ENCODE measurements at places on chromosomes 11 and 22.

DNA sequence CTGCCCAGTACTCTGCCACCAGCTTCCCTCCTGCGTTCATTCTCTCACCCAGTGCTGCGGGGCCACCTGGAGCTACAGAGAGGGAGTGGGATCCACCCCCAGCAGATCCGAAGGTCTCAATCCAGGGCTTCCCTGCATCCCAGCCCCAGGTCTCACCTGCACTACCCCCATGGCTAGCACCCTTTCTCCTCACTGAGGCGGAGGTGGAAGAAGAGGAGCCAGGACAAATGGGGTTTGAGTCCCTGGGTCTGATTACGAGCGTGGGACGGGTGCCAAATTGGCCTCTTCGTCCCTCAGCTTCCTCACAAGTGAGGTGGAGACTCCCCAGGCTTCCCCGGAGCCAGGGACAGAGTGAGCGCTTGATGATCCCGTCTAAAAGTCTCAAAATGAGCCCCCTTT, 64.2 kb downstream of the NFAM1 start:
- DNase-seq, result no peak

- DNase-seq, result no peak
Measured at GRCh38 chr22:46026899-46027210, 49.9 kb upstream of the WNT7B start.

- DNase-seq, result no peak
Measured at GRCh38 chr11:98549571-98549970, 471.2 kb upstream of the CNTN5 start.

- DNase-seq, result no peak
Measured at GRCh38 chr11:121696177-121696871, 243.6 kb upstream of the SORL1-AS1 start.

DNA sequence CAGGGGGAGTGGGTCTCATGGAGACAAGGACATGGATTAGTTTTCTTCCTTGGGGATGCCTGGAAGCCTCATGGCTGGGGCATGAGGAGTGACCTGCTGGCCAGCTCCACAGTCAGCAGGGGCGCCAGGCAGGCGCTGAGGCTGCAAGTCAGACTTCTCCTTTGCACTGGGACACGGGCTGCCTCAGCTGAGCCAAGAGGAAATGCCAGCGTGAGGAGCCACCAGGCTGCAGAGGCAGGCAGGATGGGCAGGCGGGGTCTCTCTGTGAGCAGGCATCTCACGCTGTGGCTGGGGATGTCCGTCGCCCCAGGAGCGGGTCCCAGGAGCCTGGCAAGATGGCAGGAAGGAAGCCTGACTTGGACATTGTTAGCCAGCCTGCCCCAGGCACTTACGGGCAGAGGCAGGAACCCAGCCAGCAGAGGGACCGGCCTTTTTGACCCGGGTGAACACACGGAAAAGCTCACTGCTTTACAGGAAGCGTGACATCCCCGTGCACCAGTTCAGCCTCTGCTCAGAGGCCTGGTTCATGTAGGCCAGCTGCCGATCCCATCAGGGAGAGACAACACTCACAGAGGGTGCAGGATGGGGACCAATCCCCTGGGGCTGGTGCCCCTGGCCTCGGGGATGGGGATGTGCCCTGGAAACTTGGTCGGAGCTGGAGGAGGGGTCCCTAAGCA, 10.2 kb downstream of the GNB1L start:
- DNase-seq, result no peak

DNA sequence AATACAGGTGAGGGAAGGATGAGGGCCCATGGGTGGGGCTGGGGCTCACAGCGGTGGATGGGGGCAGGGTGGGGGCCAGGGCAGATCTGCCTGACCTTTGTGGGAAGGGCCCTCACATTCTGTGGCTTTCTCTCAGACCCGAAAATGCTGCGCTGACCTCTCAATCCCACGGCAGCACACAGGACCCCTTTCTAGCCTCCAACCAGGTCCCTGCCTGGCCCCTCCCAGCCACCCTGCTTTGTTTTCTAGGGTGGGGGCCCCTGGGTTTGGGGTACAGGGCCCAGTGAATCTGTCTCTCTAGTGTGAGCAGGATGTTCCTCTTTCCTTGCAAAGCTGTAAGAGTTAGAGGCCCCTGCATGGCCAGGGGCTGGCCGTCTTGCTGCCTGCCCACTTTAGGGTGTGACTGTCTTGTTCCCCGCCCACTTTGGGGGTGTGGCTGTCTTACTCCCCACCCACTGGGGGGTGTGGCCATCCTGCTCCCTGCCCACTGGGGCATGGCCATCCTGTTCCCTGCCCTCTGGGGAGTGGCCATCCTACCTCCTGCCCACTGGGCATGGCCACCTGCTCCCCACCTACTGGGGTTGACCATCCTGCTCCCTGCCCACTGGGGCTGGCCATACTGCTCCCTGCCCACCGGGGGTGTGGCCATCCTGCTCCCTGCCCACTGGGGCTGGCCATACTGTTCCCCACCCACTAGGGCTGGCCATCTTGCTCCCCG, 11.5 kb downstream of the PARVG start:
- DNase-seq, result no peak

GRCh38 chr11:123448823-123449222, 18.8 kb downstream of the GRAMD1B start:
- DNase-seq, result peak; percentile 26

DNA sequence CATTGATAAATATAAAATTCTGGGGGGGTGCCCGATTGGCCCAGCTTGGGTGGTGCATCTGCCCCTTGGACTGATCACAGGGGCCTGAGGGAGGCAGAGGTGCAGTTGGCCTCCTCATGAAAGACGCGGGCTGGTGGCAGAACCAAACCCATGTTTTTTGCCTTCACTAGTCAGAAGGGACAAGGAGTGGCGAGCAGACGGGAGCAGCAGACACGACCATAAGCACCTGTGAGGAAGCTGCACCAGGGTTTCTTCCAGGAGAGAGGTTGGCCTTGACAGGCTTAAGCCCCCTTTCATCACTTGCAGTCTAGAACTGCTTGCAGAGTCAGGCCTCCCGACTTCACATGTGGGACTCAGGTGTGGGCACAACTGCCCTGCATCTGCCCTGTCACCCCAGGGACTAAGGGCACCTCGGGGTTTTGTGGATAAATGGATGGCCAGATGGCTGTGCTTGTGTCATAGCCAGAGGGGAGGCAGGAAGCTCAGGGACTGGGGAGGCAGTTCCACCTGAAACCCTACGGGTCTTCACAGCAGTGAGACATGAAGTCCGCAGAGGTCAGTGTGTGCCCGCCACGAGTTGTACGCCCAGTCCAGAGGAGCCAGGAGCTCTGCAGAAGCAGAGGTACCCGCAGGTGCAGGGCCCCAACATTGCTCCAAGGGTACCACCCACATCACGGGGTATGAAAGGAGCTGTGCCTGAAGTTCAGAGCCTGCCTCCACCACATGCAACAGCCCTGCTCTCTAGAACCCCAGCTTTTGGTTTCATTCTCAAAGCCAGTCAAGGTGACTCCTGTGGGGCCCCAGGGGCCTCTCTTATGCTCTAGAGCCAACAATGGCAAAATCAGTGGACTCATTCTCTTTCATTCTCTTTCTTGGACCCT, 18.2 kb upstream of the SYT13 start:
- no peak for DNase-seq

GRCh38 chr22:44211946-44212930, 31.5 kb downstream of the PARVG start:
- DNase-seq, result no peak

DNA sequence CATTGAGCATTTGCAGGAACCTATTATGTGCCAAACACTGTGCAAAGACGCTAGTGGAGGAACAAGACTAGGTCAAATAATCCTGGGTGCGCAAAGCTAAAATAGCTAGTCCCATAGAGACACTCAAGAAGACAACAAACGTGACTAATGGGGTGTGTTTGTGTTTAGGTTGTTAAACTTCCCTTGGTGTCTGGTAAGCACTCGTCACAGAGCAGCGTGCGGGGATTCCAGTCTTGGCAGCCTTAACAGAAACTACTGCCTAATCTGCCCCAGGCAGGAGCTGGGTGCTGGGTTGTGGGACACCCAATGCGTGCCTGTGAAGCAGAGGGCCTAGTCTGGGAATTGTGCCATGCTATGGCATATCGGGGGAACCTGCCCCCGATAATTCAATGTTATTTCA, 10.8 kb upstream of the CALCB start:
- no peak for DNase-seq

DNA sequence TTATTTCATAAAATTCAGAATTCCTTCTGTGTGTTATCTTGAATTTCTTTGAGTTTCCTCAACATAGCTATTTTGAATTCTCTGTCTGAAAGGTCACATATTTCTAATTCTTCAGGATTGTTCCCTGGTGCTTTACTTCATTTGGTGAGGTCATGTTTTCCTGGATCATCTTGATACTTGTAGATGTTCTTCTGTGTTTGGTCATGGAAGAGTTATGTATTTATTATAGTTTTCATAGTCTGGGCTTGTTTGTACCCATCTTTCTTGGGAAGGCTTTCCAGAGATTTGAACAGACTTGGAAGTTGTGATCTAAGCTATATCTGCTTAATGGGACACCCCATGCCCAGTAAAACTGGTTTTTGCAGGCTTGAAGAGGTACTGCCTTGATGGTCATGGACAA, 149.6 kb downstream of the METTL15 start:
- DNase-seq, result no peak

DNA sequence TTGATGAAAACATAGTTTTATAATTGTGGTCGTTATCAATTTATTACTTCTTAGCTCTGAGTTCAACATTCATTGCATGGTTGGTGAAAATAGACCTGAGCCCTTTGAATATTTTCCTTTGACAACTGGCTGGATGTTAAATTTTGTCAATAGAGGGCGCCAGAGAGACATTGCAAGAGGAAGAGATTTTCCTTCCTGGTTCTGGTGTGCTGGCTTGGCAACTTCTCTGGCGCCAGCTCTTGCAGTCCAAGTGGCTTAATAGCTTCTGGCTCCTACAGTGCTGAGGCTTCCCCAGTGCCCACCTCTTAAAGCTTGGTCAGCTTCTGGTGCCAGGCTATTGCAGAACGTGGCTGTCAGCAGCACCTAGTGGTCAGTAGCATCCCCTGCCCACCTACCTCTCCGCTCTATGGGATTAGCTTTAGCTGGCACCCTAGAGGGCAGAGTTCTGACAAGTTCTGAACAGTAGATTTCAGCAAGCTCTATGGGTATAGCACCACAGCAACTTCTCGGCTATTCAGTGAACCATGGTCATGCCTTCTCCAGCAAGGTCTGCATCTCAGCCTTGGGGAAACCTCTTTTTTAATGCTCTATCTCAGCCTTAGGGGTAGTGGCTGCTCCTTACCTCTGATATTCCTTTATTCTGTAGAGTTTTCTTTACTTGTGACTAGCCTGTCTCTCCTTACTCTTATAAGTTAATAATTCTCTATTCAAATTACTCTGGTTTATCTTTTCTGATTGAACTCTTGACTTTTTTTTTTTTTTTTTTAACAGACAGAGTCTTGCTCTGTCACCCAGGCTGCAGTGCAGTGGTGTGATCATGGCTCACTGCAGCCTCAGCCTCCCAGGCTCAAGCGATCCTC, 59.4 kb downstream of the ACER3 start:
- DNase-seq, result peak; percentile 95

DNA sequence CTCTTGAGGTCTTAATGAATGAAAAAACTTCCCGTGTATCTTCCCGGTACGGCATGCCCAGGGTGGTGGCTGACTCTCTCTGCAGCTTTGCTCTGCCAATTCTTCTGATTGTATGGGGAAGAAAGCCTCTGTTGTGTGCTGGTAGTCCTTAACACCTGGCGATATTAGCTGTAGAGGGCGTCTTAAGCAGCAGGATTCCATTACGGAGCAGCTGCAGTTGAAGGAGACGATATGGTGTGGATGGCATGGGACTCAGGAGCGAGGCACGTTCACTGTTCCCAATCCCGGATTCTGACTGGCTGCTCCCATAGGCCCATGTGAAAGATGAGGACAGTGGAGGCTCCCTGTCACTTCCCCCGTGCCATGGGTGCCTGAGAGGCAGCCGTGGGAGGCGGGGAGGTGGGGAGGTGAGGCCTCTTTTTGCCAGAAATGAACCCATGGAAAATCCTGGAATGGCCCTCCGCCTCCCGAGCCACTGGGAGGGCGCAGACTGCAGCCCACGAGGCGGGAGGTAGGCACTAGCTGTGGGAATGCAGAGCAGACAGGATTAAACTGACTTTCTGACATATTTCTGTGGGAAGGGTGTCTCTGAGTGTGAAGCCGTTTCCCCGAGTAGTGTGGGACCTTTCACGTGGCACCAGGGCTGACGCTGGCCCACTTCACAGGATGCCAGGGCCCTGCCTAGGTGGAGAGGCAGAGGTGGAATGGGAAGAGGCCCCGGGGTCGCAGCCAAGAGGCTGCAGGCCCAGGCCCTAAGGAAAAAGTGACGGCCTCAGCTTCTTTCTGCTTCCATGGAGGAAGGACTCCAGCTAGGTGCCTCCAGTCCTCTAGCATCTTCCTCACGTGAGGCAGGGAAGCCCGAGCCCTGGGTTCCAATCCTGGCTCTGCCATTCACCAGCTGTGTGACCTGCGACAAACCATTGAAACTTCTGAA, 121.4 kb upstream of the CD82 start:
- no peak for DNase-seq

GRCh38 chr11:100719362-100719761, 32.3 kb downstream of the ARHGAP42 start:
- DNase-seq, result no peak

DNA sequence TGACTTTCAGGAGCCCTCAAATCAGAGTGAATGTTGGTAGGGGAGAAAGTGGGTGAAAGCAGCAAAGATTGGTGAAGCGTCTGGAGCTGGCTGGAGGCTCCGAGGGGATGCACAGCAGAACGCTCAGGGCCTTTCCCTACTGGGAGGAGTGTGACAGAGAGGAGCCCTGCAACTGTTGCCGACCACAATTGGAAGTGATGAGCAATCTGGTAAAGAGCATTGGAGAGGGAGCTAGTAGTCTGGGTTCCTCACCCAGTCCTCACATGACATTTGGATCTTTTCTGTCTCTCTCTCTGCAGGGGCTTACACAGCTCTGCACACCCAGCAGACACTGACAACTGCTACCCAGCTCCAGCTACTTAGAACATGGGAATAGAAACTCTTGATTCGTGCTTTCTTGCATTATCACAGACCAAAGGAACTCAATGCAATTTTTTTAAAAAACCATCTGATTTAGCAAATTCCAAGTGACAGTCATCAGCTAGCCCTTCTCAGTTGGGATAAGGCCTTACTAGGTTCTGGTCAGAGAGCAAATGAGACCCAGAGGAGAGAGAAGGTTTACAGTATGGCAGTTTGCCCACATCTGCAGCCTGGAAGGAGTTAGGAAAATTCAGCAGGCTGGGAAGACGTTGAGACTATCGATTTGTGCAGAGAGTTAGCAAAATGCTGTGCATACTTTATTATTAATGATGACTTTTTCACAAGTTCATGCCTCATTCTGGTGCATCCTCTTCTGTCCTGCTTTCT, 278.0 kb upstream of the PLET1 start:
- DNase-seq, result no peak

DNA sequence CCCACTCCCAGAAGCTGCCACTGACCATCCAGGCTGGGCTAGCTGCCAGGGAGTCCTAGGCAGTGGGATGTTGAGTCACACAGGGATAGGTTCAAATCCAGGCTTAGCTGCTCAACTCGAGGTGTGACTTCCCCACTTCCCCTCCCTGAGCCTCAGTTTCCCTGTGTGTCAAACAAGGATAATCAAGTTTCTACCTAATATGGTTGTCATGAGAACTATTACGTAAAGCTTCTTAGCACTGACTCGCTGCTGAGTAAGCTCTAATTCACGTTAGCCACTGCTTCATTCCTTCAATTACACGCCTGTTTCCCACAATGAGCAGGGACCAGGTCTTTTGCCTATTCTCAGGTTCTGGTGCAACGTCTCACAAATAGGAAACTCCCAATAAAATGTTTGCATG, 67.7 kb downstream of the SEZ6L start:
- no peak for DNase-seq

GRCh38 chr11:94302776-94303175, 1.6 kb upstream of the IZUMO1R start:
- DNase-seq, result no peak

GRCh38 chr11:85263328-85263727, 363.8 kb downstream of the DLG2 start:
- no peak for DNase-seq
